ENCODE measurements at places on chromosomes 7 and 10.

- DNase-seq, result no peak
Measured at GRCh38 chr7:103307503-103308231, 10.4 kb downstream of the PMPCB start.

DNA sequence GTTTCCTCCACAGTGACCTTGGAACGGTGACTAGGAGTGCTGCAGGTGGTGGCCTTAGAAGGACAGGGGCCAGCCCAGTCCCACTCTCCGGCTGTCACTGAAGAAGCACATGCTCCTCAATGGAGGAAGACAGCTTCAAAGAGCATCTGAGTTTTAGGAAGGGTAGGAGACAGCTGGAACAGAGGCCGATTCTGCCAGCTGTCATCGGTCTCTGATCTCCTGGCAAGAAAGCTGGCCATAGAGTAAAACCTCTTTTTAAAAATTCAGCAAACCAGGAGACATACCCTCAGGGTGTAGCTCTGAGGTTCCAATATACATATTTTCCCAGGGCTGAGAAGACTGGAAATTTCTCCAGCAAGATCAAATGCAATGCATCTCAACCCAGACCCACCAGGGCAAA lies 55.9 kb downstream of the KCNMA1 start:
- DNase-seq, result no peak

DNA sequence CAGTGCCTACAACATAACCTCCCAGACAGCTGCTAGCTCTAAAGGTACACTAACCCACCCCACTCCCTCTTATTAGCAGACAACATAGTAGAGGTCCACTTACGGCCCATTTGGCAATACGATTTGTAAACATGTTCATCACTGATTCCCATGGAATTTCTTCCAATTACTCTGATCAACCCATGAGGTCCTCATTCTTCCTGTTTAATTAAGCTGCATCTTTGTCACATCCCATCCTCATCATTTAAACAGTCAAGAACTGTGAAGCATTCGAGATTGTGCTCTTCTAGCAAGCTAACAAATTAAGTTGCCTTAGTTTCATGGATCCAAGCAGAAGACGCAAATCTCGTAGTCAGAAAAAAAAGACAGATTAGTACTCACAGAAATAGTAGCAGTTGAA lies 622.2 kb upstream of the VSTM2A start:
- DNase-seq, result no peak

- DNase-seq, result no peak
Measured at GRCh38 chr7:74525140-74525539, 71.4 kb downstream of the GTF2IRD1 start.

DNA sequence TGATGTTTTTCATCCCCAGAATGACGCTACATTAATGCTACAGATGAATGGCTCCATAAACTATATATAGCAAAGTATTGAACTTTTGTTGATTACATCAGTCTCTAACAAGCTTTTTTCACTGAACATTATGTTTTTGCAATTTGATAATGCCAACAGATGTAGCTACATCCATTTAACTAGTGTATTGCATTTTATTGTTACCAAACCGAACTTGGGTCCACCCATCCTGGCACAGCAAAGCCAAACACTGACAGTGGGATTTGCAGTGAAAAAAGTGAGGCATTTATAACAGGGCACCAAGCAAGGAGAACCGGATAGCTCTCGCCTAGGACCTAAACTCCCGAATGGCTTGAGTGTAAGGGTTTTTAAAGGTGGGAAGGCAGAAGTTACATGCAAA lies 182.8 kb upstream of the TNS3 start:
- DNase-seq, result no peak

DNA sequence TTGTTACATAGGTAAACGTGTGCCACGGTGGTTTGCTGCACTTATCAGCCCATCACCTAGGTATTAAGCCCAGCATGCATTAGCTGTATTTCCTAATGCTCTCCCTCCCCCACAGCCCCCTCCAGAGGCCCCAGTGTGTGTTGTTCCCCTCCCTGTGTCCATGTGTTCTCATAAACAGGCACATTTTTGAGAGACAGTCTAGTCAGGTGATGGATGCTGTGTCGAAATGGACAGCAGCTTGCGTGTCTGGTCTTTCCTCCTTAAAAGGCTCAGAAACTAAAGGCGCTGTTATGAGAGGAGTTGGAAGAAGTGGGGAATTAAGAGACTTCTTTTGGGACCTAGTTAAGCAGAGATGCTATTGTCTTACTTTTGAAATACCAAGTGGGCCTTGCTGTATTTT lies 296.0 kb downstream of the BBS9 start:
- DNase-seq, result no peak
